Mesenteric fat pad (tissue), 1 donor: ENCODE measurements at places on chromosomes 3 and 15. TPM values are rescaled to one million over a fixed set of nuclear protein-coding genes. Genes with fewer than 3 reads are reported as not detected.

Gene ZNF619
- 3.6 TPM for total RNA-seq

Gene DNASE1L3
- 5.1 TPM for total RNA-seq

DNA sequence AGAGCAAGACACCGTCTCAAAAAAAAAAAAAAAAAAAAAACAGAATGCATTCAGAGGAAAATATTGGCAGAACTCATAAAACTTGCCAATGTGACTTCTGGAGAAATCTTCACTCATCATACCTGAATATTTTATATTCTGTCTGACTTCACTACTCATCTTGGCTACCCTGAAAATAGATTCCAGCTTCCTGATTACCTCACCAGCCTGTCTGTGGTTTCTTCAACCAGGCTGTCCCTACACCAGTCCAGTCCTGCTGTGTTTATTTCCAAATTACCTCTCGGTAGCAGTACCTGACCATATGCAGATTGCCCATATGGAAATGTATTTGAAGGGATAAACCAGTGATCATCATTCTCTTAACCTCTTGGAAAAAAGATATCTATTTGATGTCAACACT, 9.3 kb upstream of the P3H2 start:
- no peak for DNase-seq

GRCh38 chr15:47039225-47039624, 678.1 kb upstream of the SEMA6D start:
- DNase-seq, result no peak

GRCh38 chr15:47813748-47814384, 96.6 kb downstream of the SEMA6D start:
- DNase-seq, result no peak

GRCh38 chr3:185727873-185728272, 97.0 kb downstream of the IGF2BP2 start:
- no peak for DNase-seq

DNA sequence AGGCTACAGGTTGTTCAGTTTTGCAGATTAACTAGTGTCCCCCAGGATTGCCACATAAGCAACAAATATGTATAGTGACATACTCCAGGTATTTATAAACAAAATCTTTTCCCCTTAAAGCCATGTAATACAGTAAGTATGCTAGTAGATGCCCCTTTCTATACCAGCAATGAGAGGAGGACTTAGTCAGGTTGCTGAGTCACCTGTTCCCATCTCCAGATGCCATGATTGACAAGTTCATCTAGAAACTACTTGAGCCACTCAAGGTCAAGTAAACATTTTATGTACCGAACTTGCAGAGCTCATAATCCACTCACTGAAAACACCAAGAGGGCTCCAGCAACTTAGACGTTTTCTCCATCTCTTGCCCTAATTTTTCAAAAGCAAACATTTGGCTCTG, 18.2 kb downstream of the SLC9A9 start:
- DNase-seq, result no peak
